ENCODE measurements at places on chromosomes 6 and 20.
A peak's percentile ranks its signal among the peaks of the same experiment; 100 is the strongest.

GRCh38 chr6:111743862-111744692 lies 129.2 kb downstream of the FYN start:
- DNase-seq = peak; percentile 91

DNA sequence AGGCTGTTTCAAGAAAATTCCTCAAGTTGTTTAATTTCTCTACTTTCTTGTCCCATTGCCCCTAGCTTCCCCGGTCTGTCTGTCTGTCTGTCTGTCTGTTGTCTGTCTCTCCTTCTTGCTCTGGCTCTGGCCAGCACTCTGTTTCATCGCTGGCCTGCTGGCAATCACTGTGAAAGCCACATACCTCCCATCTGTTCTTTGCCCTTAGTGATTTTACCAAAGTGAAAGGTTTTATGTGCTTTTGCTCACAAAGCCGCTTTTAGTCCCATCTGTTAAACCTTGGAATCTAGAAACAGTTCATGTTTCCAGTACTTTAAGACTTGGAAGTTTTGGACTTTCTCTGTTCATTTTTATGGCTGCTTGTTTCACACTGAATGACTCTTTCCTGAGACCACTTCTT lies 87.8 kb upstream of the EXOC2 start:
- DNase-seq = no peak

GRCh38 chr6:90274451-90275030 lies 22.1 kb downstream of the BACH2 start:
- DNase-seq = no peak

DNA sequence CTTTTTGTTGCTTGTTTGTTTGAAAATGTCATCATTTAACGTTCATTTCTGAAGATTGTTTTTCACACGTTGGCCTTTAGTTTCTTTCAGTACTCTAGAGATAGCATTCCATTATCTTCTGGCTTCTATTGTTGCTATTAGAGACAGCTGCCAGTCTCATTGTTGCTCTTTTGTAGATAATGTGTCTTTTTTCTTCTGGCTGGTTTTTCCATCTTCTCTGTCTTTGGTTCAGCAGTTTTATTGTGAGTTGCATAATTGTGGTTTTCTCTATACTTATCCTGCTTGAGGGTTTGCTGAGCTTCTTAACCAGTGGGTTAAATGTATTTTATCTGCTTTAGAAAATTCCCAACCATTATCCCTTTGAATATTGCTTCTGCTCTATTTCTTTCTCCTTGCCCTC lies 23.2 kb upstream of the AIG1 start:
- DNase-seq = no peak

GRCh38 chr20:8578161-8578865 lies 446.2 kb downstream of the PLCB1 start:
- no peak for DNase-seq

GRCh38 chr20:23127506-23128279 lies 41.6 kb upstream of the CD93 start:
- DNase-seq = no peak

DNA sequence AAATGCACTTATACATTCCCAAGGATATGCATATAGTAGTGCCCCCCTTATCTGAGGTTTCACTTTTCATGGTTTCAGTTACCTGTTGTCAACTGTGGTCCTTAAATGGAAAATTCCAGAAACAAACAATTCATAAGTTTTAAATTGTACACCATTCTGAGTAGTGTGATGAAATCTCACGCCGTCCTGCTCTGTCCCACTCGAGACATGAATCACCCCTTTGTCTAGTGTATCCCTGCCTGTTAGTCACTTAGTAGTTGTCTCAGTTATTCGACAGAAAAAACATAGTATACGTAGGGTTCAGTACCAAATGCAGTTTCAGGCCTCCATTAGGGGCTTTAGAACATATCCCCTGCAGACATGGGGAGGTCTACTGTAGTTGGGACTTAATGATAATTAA lies 57.0 kb downstream of the MAP1LC3A start:
- no peak for DNase-seq

DNA sequence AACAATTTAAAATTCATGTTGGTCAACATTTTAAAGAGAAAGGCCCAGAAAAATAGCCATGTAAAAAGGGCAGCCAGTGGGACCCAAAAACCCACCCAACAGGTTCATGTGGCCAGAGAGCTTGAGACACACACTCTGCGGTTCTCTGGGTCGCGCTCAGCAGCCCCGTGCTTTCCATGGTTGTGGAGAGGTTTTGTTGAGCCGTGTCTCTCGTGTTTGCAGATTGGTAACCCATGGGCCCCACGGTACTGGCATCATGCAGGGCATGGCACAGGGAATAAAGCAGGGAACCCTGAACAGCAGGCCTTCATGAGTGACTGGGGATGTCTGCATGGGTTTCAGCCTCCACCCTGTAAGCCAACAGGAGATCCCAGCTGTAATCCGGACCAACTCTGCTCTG lies 127.7 kb upstream of the CST7 start:
- DNase-seq = no peak

- peak; percentile 22 for DNase-seq
Measured at GRCh38 chr6:118968416-118968815, 33.5 kb upstream of the MCM9 start.

DNA sequence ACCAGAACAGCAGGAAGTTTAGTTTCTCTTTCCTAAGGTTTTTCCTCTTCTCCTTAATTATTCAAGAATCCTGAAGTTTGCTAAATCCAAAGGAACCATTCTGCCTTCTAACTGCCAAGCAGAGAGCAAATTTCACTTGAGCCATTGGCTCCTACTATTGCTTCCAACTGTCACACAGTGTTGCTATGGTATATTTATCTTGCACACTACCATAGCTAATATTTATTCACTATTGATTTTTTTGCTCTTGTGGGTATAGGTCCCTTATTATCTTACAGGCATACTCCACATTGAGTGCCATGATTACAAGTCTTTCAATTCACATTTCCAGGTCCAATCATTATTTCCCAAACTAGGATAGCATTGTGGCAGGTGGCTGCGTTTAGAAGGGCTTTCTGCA lies 266.7 kb upstream of the FLRT3 start:
- DNase-seq = no peak

- no peak for DNase-seq
Measured at GRCh38 chr6:88810089-88810488, 153.3 kb downstream of the RNGTT start.

- no peak for DNase-seq
Measured at GRCh38 chr6:28816909-28817807, 106.6 kb downstream of the TRIM27 start.

DNA sequence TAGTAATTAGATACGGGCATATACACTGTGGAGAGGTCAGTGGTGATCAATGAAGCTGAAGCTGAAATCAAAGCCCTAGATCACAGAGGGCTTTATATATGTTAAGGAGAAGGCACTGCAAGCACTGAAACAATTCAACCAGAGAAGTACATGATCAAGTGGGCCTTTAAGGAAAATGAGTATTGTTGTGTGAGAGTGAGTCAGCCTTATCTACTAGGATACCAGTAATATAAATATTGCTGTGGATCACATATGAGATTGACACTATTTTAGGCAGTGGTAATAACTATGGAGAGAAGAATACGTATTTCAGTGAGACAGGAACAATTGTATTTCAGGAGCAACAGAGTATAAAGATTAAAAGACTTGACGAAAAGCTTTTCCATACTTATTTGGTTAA lies 1172.2 kb upstream of the GJE1 start:
- DNase-seq = no peak

- DNase-seq = no peak
Measured at GRCh38 chr6:119628691-119629594, 279.4 kb upstream of the MAN1A1 start.

- DNase-seq = peak; percentile 5
Measured at GRCh38 chr6:81401970-81402690, 350.4 kb downstream of the TENT5A start.

- no peak for DNase-seq
Measured at GRCh38 chr20:51884561-51884960, 82.2 kb upstream of the SALL4 start.

DNA sequence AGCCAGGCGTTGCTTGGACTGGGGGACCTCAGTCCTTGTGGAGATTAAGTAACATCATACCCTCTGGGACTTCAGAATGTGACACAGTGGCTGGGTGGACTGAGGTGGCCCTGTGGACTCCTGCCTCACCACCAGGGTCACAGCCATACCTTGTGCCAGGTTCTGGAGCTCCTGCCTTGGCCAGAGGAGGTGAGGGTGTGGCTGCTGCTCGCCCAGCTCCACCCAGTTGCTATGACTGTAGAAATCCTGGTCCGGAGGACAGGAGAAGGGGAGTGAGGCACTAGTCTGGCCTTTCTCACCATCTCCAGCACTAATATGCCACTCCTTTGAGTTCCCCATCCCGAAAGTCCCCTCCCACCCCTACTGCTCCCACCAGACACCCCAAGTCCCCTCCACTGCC lies 1.9 kb downstream of the VWA7 start:
- DNase-seq = no peak

- no peak for DNase-seq
Measured at GRCh38 chr6:110414669-110415068, 706 bp downstream of the DDO start.

- no peak for DNase-seq
Measured at GRCh38 chr6:150659046-150659763, 59.5 kb downstream of the PLEKHG1 start.

DNA sequence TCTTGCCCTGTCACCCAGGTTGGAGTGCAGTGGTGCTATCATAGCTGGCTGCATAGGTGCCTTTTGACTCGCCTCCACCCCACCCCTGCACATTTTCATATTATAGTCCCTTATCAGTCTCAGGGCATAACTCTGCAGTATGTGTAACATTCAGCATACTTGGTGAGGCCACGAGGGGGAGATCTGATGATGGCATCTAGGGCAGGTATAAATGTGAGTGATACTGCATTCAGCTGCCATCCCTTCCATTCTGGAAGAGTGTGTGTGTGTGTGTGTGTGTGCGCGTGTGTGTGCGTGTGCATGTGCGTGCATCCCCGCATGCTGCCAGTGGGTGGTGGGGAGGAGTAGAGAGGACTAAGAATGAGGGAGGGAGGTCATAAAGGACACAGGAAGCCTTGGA lies 81.4 kb downstream of the JARID2 start:
- no peak for DNase-seq

DNA sequence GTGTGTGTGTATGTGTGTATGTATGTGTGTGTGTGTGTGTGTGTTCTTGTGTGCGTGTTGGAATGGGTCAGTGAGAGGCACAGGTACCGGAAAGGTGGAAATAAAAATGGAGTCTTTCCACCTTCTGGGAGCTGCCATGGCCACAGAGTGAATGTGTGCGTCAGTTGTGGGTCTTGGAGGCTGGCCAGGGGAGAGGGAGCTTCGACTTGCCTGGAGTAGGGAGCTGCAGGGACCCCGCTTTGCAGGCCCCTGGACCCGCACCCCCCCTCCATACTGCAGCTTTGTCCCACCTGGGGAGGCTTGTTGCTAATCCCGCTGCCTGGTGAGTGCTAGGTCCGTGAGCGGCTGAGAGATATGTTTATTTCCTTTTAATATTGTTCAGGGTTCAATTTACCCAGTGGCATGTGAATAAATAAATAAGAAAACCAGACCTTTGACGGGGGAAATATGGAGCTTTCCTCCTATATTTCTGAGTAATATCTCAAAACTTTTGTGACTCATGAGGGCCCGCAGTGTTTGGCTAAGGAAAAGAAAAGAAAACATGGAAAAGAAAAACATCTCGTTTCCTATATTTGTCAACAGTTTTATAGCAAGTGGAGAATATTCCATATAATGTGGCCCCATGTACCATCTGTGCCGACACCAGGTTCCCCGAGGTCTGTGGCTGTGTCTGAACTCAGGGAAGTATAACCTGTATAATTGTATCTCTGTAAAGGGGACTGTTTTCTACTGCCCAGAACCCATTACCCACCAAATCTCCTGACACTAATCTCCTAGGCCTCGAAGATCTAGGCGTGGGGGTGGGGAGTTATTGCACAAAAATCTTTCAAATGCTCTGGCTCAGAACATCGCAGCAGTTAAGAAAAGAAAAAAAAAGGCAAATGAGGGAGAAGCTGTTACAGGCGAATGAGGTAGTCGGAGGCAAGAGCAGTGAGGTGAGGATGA lies 24.6 kb upstream of the CCDC167 start:
- no peak for DNase-seq

DNA sequence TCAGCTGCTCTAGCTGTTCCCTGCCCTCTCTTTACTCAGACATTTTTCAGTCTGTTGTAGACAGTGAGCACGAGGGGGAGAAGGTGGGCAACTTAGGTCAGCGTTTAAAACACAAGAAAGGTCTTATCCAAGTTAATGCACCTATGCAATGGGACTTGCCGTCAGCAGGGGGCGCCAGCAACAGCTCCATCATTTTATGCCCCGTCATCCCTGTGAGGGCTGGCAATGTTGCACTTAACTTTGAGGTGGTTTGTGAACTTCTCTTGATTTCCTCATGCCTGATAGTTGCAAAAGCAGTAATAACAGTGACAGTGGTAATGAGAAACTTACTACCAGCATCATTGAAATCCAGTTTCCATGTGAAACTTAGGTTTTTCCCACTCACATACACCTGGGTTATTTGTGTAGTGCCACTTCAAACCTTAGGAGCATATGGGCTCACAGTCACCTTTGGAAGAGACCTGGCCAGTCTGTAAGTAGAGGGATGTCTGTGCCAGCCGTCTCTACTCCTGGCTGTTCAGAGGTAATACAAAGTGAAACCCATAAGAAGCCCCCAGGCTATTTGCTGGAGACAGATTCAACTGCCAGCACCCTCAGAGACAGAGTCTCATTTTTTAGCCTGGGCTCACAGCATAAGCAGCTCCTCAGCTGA lies 44.9 kb upstream of the ID1 start:
- no peak for DNase-seq

DNA sequence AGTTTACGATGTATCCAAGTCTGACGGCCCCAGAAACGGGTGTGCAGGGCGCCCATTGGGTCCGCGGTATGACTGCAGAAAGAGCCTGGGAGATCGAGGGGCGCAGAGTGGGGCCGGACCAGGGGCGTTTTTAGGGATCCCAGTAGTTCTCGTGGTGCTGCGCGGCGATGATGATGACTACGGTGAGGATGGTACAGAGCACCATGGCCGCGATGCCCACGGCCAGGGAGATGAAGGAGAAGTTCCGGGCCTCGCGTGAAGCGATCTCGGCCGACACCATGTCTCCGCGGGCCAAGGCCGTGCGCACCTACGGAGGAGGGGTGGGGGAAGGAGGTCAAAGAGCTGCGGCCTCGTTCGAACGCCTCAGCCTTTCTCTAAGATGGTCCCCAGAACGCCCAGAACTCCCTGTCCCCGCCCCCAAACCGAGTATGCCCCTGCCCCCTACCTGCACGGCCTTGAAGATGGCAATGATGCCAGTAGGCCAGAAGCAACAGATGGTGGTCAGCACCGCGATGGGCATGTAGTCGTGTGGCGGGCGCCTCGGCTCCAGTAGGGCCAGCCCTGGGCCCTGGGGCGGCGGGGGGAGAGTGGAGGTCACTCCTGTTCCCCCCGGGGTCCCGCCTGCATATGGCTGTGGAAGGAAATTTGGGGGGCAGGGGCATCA lies 2.5 kb downstream of the PRRT1 start:
- no peak for DNase-seq

- DNase-seq = no peak
Measured at GRCh38 chr6:134152767-134153485, 100.5 kb upstream of the SLC2A12 start.

GRCh38 chr6:129678463-129678862 lies 31.5 kb downstream of the ARHGAP18 start:
- no peak for DNase-seq

- no peak for DNase-seq
Measured at GRCh38 chr6:45163952-45164766, 164.0 kb upstream of the RUNX2 start.

Data from forelimb muscle (tissue), 1 donor.